ENCODE measurements at places on chromosomes 16 and 17. TPM values are rescaled to one million over a fixed set of nuclear protein-coding genes. Genes with fewer than 3 reads are reported as not detected.
A peak's percentile ranks its signal among the peaks of the same experiment; 100 is the strongest.

GRCh38 chr16:53546988-53547391, 44.0 kb upstream of the AKTIP start:
- no peak for DNase-seq

DNA sequence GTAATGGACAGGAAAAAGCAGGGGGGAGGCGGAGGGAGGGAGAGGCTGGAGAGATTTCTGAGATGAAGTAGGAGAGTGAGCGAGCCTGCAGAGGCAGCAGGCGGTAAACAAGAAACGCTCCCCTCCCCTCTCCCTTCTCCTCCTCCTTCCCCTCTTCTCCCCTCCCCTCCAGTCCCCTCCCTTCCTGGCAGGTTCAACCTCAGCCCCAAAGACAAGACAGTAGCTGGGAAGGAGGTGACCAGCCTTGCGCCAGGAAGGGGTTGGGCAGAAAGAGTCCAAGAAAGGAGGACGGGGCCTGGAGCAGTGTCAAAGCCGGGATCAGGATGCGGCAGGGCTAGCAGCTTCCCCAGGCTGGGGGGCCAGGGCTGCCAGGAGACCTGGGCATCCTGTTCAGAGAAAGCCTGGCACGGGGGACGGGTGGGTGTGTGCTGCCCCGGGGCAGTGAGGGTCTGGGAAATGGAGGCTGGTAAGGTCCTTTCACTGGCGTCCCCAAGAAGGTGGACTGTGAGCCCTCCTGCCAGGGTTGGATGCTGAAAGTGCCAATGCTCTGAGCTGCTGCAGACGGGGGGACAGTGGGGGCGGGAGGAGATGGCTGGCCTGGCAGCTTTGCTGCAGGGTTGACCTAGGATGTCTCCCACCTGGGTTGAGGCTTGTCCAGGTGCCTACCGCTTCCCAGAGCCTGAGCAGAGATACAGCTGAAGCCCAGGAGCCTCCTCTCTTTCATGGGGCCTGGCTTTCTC, 261.6 kb upstream of the TNRC6C start:
- DNase-seq, result peak; percentile 67

The EVPL gene
- total RNA-seq, result not detected

GRCh38 chr17:68351395-68351794, 60.1 kb downstream of the ARSG start:
- no peak for DNase-seq

- no peak for DNase-seq
Observed at GRCh38 chr17:2449486-2449885, 48.6 kb upstream of the MNT start.

Measured in chondrocyte (in vitro differentiated cells).